Effector CD4-positive, alpha-beta T cell (primary cell): ENCODE measurements at places on chromosomes 13 and 19.

DNA sequence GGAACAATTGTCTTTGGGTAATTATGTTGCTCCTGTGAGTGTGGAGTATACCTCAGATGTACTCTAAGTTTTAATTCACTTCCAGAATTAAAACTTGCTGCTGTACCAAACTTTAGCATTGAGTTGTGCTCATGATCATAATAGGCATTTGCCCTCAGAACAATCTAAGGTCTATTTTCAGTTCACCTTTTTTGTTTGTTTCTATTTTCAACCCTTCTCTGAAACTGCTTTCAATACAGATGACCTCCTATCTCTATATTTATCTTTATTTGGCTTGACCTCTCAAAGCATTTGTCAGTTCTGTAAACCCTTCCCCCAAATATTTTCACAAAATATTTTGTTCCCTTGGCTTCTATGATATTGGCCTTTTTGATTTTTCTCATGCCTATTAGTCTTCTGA is 873.0 kb downstream of the OLFM4 start:
- no peak for DNase-seq

GRCh38 chr19:8196271-8196927 is 12.8 kb upstream of the CERS4 start:
- no peak for DNase-seq

DNA sequence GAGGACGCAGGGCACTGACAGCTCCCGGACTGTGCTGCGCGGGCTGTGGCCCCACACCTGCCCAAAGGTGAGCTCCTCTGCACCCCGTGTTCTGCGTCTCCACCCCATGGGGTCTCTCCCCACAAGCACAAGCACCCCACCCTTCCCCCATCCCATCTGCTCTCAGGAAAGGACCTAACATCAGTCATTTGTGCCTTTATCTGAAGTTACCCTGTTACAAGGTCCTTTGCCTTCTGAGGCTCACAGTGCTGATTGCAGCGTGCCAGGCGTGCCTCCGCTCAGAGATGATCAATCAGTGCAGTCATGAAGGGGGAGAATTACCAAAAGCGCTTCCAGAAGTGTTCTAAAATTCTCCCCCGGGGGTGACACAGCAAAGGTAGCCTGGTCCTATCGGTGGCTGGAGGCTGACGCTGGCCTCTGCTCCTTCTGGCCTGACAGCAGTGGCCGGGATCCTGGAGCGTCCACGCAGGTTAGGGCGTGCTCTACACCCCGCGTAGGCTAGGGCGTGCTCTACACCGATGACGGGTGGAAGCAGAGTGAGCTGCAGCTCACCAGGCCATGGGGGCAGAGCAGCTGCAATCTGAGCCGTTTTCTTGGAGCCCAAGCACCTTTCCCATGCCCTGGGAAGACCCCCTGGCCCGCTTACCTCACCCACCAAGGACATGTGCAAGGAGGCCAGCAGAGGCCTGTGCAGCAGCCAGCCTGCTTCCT is 84.7 kb upstream of the TM9SF2 start:
- DNase-seq = no peak

GRCh38 chr13:104256701-104257100 is 1190.5 kb upstream of the SLC10A2 start:
- DNase-seq = no peak
